ENCODE measurements at places on chromosomes 3 and 15.

DNA sequence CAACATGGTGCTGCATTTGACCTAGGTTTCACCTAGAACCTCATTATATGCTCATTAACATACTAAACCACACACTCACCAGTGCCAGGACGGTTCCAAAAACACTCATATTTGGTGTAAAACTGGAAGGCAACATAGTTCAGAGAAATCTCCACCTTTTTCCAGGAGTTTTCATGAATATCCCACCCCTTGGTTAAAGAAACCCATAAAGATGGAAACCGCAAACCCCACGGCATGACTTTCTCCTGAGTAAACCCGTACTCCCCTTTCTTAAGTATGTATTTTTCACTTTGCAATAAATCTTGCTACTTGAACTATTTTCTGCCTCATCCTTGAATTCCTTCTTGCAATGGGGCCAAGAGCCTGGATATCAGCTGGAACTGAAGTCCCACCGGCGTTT lies 379.3 kb downstream of the MAGI1 start:
- DNase-seq: no peak

- DNase-seq: no peak
Measured at GRCh38 chr3:112351036-112351435, 18.1 kb downstream of the CD200 start.

GRCh38 chr15:45790325-45790943 lies 155.6 kb downstream of the SQOR start:
- no peak for DNase-seq

DNA sequence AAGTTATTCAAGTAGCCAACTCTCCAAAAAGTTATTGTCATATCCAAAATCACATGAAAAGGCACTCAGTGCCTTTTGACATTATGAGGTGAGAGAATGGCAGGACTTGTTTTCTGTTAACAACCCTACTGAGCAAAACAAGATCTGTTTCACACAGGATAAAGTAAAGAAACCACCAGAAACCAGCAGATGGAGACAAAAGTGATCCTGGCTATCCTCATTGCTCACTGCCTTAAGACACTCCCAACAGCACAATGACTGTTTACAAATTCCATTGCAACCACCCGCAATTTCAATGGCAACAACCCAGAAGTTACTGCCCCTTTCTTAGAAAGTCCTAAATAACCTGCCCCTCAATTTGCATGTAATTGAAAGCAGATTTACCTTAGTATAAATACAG lies 352.6 kb upstream of the NDN start:
- no peak for DNase-seq

DNA sequence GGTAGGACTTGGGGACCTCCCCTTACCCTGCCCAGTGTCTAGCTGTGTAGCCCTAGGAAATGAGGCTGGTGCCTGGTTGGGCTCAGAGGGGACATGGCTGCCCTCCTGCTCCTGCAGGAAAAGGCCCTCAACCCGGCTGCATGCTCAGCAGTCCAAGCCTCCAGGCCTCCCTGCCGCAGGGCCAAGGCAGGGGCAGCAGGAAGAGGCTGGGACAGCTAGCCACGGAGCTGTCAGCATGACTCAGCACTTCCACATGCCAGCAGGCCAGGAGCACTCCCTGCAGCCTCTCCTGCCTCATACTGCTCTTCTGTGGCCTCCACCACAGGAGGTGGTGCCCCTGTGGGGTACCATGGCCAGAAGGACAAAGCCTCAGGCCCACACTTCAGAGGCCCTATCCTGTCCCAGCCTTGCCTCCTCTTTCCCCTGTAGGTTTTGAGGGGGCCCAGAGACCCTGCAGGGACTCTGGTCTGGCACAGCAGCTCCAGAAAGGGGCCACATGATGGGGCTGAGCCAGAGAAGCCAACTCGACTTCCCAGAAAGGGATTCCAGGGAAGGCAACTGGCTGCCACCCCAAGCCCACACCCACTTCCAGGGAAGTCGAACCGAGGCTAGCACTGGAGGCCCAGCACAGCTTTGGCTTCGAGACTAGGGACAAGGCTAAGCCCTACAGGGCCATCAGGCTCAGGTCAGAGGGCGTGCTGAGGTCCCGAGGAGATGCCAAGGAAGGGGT lies 19.5 kb downstream of the TKT start:
- no peak for DNase-seq
